Astrocyte of the hippocampus (primary cell): ENCODE measurements at places on chromosomes 6 and 20.
A peak's percentile ranks its signal among the peaks of the same experiment; 100 is the strongest.

DNA sequence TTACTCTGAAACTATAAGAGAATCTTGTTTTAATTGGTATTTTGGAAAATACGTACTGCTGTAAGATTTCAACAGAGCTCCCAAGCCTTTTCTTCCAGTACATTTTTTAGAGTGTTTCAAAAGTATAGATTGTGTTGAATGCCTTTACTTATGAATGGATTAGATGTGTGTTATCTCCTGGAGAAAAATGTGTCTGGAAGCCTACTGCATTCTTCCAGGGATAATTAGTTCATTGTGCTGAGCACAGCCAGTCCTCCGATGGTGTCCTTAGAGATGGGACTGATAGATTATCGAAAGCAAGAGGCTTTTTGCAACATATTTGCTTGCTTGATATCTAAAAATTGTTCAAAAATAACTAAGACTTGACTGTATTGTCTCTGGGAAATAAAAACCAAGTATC lies 114.2 kb downstream of the PLEKHG1 start:
- DNase-seq, result no peak

- no peak for DNase-seq
Observed at GRCh38 chr20:59783641-59784010, 149.8 kb downstream of the SYCP2 start.

GRCh38 chr6:128097009-128097408 lies 196.2 kb upstream of the THEMIS start:
- DNase-seq, result no peak

DNA sequence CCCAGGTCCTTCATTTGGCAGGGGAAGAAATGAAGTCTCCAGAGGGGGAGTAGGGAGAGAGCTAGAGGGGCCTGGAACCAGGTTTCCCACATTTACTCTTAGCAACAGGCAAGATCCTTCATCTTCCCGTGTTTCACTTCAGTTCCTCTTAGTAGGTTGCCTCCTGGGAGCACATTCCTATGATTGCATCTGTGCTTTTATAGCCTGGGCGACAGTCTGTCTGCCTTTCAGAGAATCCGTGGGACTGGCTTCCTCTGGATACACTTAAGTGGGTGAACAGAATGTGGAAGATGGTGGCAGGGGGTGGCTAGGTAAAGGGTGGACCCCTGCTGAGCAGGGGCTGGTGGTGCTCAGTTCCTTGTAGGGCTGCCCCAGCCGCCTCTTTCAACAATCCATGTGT lies 33.4 kb downstream of the STK35 start:
- DNase-seq, result no peak

- DNase-seq, result peak; percentile 4
Observed at GRCh38 chr6:75556240-75556639, 45.4 kb upstream of the SENP6 start.

- no peak for DNase-seq
Observed at GRCh38 chr6:65557224-65557623, 149.8 kb downstream of the EYS start.

GRCh38 chr20:19508449-19508848 lies 249.6 kb upstream of the RIN2 start:
- DNase-seq, result no peak

DNA sequence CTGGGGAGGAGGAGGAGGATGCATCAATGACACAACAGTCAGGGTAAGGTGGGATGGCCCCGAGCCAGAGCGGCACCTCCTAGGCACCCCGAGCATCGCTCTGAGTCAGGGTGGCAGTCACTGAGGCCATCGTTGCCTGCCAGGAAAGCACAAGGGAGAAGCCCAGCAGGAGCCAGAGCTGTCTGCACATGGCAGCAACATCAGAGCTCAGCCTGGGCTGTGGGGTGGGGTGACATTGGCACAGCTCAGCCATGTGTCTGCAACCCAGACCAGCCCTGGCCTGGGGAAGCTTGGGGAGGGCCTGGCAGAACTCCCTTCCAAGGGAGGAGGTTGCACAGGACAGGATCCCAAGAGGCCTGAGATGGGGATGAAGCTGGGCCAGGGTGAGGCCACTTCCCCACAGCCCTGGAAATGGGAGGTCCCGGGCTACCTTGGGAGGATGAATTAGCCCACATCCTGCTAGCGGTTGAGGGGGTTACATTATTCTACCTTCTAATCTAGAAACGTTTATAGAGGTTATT lies 255.6 kb downstream of the MAFB start:
- DNase-seq, result no peak

- no peak for DNase-seq
Observed at GRCh38 chr20:62190639-62191411, 8.0 kb downstream of the MTG2 start.

- DNase-seq, result no peak
Observed at GRCh38 chr20:24605937-24606455, 136.6 kb downstream of the SYNDIG1 start.

DNA sequence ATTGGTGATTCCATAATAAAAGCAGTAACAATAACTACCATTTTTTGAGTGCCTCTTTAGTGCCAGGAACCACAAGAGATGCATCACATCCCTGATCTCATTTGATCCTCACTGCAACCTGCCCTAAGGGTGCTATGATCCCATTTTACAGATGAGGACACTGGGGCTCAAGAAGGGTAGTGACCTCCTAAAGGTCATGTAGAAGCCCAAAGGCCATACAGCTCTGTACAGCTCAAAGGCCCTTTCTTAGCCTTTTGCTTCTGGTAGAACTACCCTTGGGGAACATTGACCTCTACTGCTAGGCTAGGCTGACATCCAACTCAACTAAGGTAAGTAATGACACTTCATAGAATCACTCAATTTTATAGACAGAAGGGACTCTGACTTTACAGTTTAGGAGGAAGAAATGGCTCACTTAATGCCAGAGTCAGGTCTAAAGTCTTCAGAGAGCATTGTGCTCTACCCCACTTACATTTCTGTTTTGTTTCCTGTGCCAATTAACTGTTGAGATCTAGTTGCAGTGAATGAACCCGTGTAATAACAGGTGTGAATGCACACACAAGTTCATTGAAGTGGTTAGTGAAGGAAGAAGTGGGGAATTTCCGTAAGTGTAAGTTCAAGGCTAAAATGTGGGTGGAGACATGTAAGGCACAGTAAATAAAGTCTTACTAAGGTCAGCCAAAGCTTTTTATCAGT lies 10.7 kb downstream of the SLC9A8 start:
- DNase-seq, result no peak

GRCh38 chr20:3013771-3014170 lies 29.7 kb upstream of the GNRH2 start:
- DNase-seq, result no peak

DNA sequence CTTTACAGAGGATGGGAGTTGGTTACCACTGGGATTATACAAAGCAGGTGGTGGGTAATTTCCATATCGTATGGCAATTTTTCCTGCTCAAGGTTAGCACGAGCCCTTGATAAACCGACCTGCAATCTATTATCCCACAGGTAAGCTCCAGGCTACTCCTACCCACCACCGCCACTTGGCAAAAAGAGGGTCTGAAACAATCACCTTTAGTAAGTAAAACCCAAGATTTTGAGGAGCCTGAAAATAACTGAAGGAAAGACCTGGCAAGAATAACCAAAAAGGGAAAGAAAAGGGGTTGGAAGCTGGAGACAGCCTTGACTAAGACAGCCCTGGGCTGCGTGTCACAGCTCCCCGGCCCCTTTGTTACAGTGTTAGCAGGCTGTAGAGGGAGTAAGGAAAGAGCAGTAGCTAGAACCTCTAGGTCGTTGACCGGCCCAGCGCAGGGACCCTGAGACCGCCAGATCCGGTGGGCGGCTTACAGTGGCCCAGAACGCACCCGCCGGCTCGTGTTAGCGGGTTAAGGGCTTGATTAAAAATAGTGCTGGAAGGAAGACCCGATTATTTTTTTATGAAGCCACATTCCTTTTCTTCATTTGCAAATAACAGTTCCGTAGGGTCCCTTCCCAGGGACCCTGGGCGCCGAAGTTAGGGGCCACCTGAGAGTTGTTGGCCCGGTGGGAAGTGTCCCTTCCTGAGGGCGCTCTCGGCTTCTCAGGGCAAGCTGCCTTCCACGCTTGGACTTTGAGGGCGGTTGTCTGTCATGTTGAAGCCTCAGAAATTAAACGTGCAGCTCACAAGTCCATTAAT lies 30.5 kb downstream of the TFAP2B start:
- DNase-seq, result no peak

GRCh38 chr6:50380406-50381098 lies 330.8 kb upstream of the DEFB112 start:
- DNase-seq, result no peak

DNA sequence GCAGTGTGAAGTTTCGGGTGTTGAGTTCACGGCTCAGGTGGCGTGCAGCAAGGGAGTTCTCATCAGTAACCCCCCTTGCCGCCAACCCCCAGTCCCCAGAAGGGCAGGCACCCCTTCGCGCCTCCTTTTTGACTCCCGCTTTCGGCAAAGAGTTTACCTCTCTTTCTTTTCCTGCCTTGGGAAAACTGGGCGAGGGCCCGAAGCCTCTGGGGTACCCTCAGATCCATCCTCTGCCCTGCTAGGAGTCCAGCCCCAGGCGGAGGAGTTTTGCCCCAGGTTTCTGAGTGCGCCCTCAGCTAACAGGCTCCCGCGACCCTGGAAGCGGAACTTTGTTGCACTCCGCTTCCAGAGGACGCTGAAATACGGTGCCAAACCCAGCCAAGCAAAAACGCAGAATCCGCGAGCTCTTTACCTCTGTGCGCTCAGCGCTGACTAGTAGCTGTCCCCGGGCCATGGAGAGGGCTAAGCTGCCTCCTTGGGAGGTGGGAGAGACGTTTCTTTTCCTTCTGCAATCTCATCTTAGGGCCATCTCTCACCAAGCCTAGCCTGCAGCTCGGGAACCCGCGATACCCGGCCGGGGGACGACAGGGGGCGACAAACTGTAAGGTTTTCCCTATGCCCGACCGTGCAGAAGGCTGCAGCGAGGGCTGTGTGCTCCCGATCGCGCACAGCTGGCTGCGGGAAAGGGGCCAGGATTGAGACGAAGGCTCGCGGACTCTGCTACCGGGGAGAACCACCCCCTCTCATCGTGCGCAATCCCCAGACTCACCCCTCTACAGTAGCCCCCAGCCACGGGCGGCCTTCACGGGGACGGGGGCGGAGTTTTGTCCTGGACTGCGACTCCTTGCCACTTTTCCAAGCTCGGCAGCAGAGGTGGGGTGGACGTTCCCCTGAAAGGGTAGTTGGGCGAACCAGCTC lies 2.7 kb upstream of the PAX1 start:
- DNase-seq, result peak; percentile 26

DNA sequence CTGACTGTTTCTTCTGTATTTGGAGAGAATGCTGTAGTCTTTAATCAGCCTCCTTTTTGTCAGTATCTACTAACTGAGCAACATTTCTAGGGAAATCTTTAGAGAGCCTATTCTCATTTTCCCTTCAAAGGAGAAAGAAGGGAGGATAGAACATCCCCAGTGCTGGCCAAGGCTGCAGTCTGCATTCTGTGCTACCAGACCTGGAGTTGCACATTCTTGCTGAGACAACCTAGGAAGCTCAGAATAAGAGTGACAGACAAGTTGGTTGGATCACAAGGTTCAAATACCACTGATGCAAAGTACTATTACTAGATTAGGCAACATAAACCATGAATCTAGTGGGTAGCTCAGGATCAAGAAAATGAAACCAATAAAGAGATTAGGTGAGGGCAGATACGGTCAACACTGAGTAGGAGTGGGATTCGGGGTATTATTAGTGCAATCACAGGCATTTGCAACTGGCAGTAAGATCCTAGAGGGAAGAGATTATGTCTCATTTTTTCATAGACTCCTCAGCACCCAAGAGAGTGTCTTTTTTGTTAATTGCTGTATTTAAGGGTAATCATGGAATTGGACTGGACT lies 213.5 kb upstream of the FAM83B start:
- DNase-seq, result no peak

- no peak for DNase-seq
Observed at GRCh38 chr20:32585586-32586127, 524 bp upstream of the NOL4L start.

DNA sequence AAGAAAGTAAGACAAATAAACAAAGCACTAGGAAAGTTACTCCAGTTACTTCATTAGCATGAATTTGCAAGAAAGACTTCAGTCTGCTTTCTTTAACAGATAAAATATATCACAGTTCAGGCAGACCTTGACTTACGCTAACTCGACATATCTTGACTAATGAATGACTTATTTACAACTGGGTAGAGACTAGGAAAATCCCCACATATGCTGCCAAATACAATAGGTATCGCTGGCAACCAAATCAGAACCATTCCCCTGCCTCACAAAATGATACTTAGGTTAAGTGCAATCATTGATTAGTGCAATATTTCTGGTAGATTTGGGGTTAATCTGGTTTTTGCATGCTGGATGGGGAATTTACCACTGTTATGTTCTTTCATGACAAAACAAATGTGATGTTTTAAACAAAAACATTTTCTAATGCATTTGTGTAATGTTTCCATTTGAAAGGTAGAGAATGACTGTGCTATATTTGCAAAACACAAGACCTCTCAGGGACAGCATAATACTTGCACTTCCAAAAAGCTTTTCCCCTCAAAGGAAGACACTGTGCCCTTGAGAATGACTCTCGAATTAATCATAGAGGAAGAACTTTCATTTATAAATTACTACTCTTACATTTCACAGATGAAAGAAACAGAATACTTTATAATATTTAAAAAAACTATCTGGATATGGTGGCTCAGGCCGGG lies 101.6 kb downstream of the PRKN start:
- DNase-seq, result no peak

DNA sequence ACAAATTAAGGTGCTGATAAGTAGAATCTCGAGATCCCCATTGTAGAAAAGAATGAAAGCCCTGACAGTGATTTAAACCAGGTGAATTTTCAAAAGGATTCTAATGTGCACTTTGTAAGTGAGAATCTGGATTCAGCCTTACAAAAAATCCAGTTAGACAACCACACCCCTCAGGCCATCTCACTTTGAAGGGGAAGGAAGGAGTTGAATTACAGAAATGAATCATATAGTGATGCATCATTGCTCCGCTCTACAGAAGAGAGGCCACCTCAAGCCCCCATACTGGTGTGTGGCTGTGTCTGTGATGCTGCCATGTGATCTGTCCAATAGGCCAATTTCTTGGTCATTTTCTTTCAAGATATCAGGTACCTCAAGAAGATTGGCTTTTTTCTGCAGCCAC lies 85.5 kb upstream of the NT5E start:
- DNase-seq, result no peak

DNA sequence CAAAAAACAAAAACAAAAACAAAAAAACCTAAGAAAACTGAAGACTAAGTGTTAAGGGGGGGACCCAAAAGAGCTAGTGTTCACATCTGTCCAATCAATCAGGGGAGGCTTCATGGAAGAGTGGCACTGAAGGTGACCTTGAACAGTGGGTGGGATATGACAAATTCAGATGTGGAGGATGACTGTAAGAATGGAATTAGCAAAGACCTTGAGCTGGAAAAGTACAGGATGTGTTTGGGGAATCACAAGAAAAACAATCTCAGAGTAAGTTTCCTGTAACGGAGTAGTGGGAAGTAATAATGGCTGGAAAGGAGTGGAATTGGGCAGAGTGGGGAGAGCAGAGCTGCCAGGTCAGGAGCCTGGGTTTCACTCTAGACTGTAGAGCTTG lies 2.9 kb upstream of the IER3 start:
- no peak for DNase-seq

DNA sequence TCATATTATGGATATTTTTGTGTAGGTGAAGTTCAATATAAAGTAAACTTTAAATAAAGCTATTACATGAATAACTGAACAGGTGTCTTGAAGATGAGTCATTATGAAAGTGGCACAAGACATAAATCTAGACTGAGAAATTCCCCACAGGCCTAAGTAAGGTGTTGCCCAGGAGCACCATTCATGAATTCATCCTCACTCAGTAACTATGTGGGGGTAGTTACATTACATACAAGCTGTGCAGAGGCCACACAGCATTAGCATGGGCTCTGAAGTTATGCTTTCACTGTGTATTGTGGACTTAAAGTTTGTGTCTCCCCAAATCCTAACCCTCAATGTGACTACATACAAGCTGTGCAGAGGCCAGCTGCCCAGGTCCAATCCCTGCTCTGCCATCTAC lies 65.9 kb downstream of the BCAS1 start:
- no peak for DNase-seq
